ENCODE measurements at places on chromosomes 4 and X. TPM values are rescaled to one million over a fixed set of nuclear protein-coding genes. Genes with fewer than 3 reads are reported as not detected.

DNA sequence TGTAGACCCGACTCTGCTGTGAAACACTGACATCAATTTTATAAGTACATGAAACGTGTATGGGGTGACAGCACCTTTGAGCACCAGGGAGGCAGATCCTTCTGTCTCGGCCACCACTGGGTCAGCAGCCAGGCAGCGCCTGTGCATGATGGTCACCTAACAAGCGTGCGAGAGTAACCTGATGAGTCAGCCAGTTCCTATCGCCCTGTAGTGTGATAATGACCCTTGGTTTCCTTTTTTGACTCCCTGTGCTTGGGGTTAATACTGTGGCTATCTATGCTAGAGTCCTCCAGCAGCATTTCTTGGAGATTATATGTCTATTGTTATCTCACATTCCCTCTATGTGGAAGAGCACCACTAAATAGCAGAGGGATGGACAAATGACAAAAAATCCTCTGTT lies 101.6 kb downstream of the NPNT start:
- peaks cover 4% of the 10 kb centered on the region for H3K4me1 ChIP-seq
- no peak for DNase-seq
- H3K27me3 ChIP-seq, result no peaks in the 10 kb centered on the region
- H3K27ac ChIP-seq, result no peak overlapping the region
- no peak overlapping the region for H3K4me3 ChIP-seq

GRCh38 chr4:141913928-141914327 lies 277.5 kb downstream of the IL15 start:
- no peaks in the 10 kb centered on the region for H3K27me3 ChIP-seq
- no peaks in the 10 kb centered on the region for H3K4me1 ChIP-seq
- no peaks in the 10 kb centered on the region for H3K36me3 ChIP-seq
- no peak for DNase-seq

- no peak overlapping the region for H3K27ac ChIP-seq
- DNase-seq, result no peak
- H3K4me1 ChIP-seq, result peaks cover 4% of the 10 kb centered on the region
- H3K4me3 ChIP-seq, result no peak overlapping the region
- H3K27me3 ChIP-seq, result no peaks in the 10 kb centered on the region
Measured at GRCh38 chr4:145058256-145058655, 39.7 kb downstream of the ANAPC10 start.

DNA sequence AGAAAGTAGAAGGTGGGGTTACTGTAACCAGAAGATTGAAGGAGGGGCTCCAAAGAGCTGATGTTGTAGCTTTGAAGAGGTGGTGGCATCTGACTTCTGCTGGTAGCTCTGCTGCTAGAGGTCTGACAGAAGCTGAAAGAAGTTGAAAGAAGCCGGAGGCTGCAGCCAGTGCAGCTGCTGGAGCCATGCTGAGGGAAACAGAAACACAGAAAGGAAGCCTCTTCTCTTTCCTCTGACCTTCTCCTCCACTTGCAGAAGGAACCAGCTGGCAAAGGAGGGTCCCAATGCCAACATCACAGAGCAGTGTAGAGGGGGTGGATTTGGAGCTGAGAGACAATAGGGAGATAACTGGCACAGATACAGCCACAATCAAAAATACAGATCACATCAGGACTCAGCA lies 89.3 kb upstream of the HHIP start:
- no peak for DNase-seq
- no peak overlapping the region for H3K4me3 ChIP-seq
- no peak overlapping the region for H3K27ac ChIP-seq
- H3K36me3 ChIP-seq, result no peaks in the 10 kb centered on the region
- H3K27me3 ChIP-seq, result no peaks in the 10 kb centered on the region
- H3K4me1 ChIP-seq, result no peaks in the 10 kb centered on the region

- H3K4me3 ChIP-seq, result no peak overlapping the region
- H3K4me1 ChIP-seq, result no peaks in the 10 kb centered on the region
- no peaks in the 10 kb centered on the region for H3K36me3 ChIP-seq
Measured at GRCh38 chrX:74519870-74520269, 94.6 kb downstream of the RLIM start.

DNA sequence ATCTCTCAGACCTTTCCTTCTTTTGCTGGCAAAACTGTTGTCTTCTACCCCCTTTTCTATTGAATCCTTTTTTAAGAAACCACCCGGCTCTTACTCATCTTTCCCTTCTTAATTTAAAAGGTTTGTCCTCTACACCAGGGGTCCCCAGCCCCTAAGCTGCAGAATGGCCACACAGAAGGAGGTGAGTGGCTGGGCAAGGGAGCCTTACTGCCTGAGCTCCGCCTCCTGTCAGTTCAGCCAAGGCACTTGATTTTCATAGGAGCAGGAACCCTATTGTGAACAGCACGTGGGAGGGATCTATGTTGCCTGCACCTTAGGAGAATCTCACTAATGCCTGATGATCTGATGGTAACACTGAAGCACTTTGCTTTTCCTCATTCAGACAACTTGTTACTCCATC lies 726.3 kb upstream of the INTU start:
- no peaks in the 10 kb centered on the region for H3K4me1 ChIP-seq
- H3K27me3 ChIP-seq, result no peaks in the 10 kb centered on the region
- H3K36me3 ChIP-seq, result no peaks in the 10 kb centered on the region
- no peak overlapping the region for H3K4me3 ChIP-seq
- H3K27ac ChIP-seq, result no peak overlapping the region

- H3K4me3 ChIP-seq, result no peak overlapping the region
- no peak overlapping the region for H3K27ac ChIP-seq
- H3K27me3 ChIP-seq, result no peaks in the 10 kb centered on the region
- no peak for DNase-seq
Measured at GRCh38 chrX:13373431-13374187, 53.8 kb upstream of the ATXN3L start.

DNA sequence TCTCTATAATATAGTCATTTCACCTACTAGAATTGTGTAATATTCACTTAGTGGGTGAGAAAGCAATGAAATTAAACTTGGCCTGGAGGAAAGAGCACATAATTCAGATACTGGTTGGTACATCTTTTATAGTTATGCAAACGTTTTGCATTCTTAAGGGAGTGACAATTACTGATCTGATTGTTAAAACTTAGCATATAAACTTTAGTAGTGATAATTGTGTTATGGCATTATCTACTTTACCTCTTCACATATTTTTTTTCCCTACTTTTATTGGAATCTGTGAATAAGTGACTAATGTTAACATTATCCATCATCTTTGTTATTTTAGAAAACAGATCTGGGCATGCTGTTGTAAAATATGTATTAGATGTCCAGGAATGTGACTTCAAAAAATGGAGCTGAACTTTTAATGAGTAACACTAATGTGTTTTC lies 217.4 kb upstream of the GIMD1 start:
- no peak overlapping the region for H3K27ac ChIP-seq
- H3K36me3 ChIP-seq, result no peaks in the 10 kb centered on the region
- H3K27me3 ChIP-seq, result no peaks in the 10 kb centered on the region
- H3K4me1 ChIP-seq, result no peaks in the 10 kb centered on the region

GRCh38 chr4:37748485-37748884 lies 62.3 kb upstream of the RELL1 start:
- DNase-seq, result no peak
- H3K36me3 ChIP-seq, result no peaks in the 10 kb centered on the region
- H3K27ac ChIP-seq, result no peak overlapping the region
- no peaks in the 10 kb centered on the region for H3K4me1 ChIP-seq
- H3K4me3 ChIP-seq, result no peak overlapping the region

DNA sequence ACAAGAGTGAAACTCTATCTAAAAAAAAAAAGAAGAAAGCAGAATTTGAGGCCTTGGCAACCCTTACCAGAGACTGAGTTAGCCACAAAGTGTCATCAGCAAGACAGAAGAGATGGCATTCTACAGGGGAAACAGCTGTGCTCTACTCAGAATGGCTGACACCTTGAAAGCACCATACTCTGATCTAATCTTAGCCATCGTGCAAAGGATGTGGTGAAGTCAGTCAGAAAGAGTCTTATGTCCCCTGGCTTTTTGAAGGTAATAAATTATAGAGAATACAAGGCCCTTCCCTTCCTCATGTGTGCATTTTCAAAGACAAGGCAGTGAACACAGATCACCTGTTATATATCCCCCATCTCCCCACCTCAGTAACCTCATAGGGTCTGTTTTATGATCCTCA lies 13.2 kb downstream of the CLNK start:
- H3K27ac ChIP-seq, result no peak overlapping the region
- H3K4me3 ChIP-seq, result no peak overlapping the region
- H3K4me1 ChIP-seq, result no peaks in the 10 kb centered on the region
- H3K27me3 ChIP-seq, result no peaks in the 10 kb centered on the region
- no peak for DNase-seq

- H3K4me1 ChIP-seq, result no peaks in the 10 kb centered on the region
- no peak overlapping the region for H3K4me3 ChIP-seq
Measured at GRCh38 chrX:22389556-22390179, 117.0 kb downstream of the CBLL2 start.

DNA sequence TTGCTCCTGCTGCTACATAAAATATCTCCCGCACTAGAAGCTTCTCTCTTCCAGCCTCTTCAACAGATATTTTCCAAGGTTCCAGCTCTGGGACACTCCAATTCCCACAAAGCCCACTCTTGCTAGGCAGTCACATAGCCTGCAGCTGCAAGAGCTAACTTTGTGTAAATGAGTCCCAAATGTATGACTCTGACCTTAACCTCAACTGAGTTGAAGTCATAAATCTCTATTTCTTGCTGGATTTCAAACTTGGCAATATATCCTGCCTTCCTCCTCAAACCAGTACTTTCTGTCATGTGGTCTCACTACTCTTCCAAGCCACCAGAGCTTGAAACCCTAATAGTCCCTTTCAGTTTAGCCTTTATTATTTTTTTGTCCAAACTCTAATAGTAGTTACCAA lies 315.4 kb upstream of the GRIA3 start:
- no peaks in the 10 kb centered on the region for H3K36me3 ChIP-seq
- no peak overlapping the region for H3K27ac ChIP-seq
- no peak for DNase-seq
- no peak overlapping the region for H3K4me3 ChIP-seq
- H3K4me1 ChIP-seq, result no peaks in the 10 kb centered on the region

- DNase-seq, result no peak
- H3K36me3 ChIP-seq, result no peaks in the 10 kb centered on the region
- no peak overlapping the region for H3K4me3 ChIP-seq
Measured at GRCh38 chrX:16978193-16978984, 31.9 kb downstream of the REPS2 start.

Gene HPGDS
- not detected for total RNA-seq

Gene SLC7A11
- total RNA-seq, result 0.11 TPM

Gene PDGFRA
- 9.0 TPM for total RNA-seq

Gene SEC31A
- total RNA-seq, result 110 TPM

Gene DUX4
- total RNA-seq, result not detected

Gene CT45A1
- not detected for total RNA-seq

Gene FAM9B
- not detected for total RNA-seq
